Umbilical cord (tissue), 2 donors: ENCODE measurements at places on chromosomes 4 and X. TPM values are rescaled to one million over a fixed set of nuclear protein-coding genes. Genes with fewer than 3 reads are reported as not detected.
A peak's percentile ranks its signal among the peaks of the same experiment; 100 is the strongest.

Gene NLRP2B
- 0.48 TPM for total RNA-seq

Gene CLCN4
- 6.3 TPM for total RNA-seq

Gene CFI
- total RNA-seq = 13.0 TPM

Gene NXT2
- total RNA-seq = 22.9 TPM

- DNase-seq = no peak
These were observed 27.4 kb downstream of the PRSS12 start for GRCh38 chr4:118325431-118325830.

- no peak for DNase-seq
These were observed 201.1 kb downstream of the ARHGAP24 start for GRCh38 chr4:85676050-85676425.

DNA sequence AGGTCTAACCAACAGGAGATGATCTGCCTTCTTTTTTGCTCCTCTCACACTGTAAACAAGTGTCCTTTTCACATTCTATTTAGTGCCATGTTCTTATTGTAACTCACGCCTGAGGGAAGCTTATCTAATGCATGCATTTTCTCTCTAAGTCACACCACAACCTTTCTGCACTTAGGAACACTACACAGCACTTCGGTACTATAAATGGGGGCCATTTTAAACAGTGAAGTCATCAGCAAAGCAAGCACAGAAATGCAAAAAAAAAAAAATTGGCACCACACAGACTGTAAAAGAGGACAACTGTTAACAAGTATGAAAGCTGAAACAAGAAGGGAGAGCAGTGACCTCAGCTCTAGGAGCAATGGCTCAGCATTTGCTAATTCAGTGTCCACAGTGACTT is 45.2 kb downstream of the PRSS12 start:
- DNase-seq = no peak

GRCh38 chr4:168197926-168198325 is 105.6 kb downstream of the ANXA10 start:
- no peak for DNase-seq

GRCh38 chrX:74249963-74250362 is 54.0 kb upstream of the ZCCHC13 start:
- no peak for DNase-seq

GRCh38 chr4:88613417-88613875 is 21.2 kb downstream of the HERC3 start:
- peak; percentile 45 for DNase-seq

- no peak for DNase-seq
These were observed 379.1 kb downstream of the RAPGEF2 start for GRCh38 chr4:159481936-159482335.

DNA sequence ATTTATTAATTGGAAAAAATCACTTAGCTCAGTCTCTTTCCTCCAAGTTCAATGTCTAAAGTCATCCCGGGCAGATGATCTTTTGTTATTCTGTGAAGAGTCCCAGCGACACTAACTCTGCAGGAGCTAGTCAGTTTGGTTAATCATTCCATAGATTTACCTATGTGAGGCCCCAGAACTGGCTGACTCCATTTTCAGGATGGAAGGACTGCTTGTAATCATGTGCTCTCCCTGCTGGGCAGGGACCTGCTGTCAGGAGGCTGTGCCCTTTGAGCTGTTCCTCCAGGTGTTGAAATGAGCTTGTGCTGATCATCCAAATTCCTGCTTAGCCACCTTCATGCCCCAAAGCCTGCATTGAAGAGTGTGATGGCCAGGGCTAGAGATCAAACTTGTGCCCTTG is 169.8 kb downstream of the NHS start:
- no peak for DNase-seq

- no peak for DNase-seq
These were observed 41.6 kb upstream of the HMGB3 start for GRCh38 chrX:150941580-150941979.

DNA sequence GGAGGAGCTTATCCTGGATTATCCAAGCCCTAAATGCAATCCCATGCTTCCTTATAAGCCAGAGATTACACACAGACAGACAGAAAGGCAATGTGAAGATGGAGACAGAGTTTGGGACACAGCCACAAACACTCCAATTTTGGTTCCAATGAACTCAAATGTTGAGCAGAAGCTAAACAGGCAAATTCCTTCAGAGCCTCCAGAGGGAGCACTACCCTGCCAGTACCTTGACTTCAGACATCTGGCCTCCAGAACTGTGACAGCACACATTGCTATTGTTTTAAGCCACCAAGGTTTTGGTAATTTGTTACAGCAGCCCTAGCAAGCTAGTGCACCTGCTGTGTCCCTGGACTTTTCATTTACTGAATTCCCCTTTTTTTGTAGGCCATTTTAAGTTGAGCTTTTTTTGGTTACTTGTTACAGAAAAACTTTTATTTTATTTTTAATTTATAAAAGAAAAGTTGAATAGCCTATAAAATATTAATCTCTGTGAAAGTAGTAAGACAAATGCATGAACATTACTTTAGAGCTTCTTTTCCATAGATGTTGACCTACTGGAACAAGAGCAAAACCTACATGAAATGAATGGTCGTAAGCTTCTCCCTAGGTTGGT is 33.4 kb upstream of the SRD5A3 start:
- DNase-seq = no peak

DNA sequence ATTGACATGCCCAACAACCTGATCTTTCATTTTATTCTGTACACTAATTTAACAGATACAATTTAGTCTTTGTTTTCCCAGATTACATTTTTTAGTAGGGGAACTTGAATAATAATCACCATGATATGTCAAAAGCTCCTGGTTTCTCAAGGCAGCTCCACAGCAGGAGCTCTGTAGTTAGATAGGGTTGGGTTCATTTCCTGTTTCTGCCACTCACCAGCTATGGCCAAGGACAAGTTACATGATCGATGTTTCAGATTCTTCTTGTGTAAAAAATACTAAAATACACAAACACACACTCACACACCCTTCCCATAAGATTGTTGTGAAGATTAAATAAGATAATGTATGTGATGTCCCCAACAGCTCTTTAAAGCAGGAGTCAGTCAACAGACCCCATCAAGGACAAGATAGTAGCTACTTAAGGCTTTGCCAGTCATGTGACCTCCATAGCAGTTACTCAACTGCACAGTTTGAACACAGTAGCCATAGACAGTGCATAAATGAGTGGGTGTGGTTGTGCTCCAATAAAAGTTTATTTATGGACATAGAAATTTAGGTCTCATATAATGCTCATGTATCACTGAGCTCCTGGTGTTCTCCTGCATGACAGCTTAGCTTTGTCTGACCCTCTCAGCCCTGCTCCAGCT is 18.4 kb downstream of the GUCY1A1 start:
- no peak for DNase-seq

DNA sequence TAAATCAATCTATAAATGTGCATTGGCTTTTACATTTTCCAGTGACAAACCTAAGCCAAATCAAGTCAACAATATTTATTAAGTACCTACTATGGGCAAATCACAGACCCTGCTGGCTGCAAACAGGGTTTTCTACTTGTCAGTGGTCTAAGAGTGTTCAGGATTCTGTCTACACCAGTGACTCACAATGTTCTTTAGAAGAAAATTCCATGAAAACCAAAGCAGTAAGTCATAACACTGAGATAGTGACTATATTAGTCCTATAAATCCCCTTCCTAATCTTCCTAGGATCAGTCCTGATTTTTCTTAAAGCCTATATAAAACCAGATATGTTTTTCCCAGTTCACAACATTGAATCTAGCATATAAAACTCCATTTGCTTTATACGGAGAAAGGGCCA is 69.7 kb downstream of the PPP3CA start:
- peak; percentile 94 for DNase-seq

DNA sequence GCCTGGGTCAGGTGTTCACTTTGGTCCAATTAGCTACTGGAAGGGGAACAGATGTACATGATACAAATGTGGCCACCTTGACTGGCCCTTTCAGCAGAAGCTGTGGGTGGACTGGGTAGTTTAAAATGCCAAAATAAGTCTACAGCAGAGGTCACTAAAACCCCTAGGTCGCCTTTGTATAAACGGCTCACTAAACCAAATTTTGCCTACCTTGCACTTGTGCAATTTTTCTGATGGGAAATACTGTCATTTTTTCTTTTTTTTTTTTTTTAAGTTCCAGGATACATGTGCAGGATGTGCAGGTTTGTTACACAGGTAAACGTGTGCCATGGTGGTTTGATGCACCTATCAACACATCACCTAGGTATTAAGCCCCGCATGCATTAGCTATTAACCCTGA is 109.8 kb downstream of the EGF start:
- no peak for DNase-seq

GRCh38 chr4:24321131-24321530 is 263.2 kb downstream of the DHX15 start:
- no peak for DNase-seq

- DNase-seq = no peak
These were observed 227.8 kb downstream of the ADGRL3 start for GRCh38 chr4:61427818-61428495.

GRCh38 chrX:150269605-150270254 is 93.4 kb upstream of the MAMLD1 start:
- DNase-seq = no peak
